ENCODE measurements at places on chromosomes 7 and 10.
A peak's percentile ranks its signal among the peaks of the same experiment; 100 is the strongest.

DNA sequence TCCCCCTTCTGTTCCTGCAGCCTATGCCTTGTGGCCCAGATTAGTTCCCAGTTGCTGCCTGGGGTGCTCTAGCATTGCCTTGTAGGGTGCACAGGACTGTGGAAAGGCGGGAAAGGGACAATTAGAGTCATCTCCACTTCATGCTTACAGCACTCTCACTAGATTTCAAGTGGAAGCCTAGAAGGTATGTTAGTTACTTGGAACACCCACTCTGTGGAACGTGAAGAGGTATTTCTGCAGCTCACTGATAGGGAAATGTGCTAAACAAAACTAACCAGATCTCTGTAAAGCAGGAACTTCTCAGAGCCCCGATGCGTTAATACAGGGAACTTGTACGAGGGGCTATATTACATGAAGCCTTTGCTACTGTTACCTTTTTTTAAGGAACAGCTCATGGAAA lies 19.4 kb downstream of the STMP1 start:
- no peak for ATAC-seq

DNA sequence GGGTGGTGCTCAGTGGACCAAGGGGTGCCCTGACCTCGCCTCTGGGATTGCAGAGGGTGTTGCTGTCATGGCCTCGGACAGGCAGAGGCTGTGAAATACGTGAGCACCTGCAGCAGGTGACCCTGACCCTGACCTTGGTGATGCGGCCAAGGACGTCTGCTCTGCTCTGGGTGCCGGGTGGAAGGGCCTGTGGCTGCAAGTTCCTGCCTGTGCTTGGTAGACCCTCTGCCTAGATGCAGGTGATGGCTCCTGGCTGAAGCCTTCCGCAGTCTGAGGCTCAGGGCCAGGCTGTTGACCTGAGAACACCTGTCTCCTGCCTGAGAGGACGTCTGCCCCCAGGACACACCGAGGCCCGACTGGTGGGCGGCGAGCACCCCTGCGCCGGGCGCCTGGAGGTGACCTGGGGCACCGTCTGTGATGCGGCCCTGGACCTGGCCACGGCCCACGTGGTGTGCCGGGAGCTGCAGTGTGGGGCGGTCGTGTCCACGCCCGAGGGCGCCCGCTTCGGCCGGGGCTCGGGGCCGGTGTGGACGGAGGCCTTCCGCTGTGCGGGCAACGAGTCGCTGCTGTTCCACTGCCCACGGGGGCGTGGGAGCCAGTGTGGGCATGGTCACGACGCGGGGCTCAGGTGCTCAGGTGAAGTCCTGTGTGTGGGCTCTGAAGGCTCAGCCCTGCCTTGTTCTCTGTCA lies 4.4 kb downstream of the SCART1 start:
- ATAC-seq: no peak

DNA sequence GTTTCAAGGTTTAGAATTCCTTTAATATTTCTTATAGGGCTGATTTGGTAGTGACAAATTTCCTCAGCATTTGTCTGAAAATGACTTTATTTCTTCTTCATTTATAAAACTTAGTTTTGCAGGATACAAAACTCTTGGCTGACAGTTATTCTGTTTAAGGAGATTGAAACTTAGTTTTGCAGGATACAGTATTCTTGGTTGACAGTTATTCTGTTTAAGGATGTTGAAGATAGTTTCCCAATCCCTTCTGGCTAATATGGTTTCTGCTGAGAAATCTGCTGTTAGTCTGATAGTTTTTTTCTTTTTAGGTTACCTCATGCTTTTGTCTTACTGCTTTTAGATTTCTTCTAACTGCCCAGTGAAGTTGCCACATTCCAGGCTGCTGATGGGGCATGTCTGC lies 186.8 kb downstream of the ITGB1 start:
- ATAC-seq: no peak

DNA sequence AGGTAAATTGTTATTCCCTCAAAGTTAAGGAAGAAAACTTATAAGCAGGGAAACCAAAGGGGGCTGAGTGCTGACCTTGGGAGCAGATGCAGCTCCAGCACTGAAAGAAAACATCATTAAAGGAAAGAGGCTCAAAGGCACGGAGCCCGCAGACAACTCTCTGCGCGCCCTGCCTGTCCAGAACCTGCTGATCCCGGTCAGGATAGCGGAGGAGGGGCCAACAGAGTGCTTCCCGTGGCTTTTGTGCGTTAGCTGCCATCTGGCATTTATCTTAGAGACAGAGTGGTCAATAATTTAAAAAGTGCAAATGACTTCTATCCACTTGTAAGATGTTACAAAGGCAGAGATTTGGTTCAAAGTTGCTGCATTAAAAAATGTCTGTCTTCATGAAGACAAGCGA lies 162.1 kb downstream of the FANK1 start:
- ATAC-seq: peak; percentile 71

GRCh38 chr7:122974229-122974628 lies 21.3 kb downstream of the TAS2R16 start:
- ATAC-seq: no peak

GRCh38 chr10:100901051-100901450 lies 11.7 kb upstream of the SLF2 start:
- no peak for ATAC-seq

DNA sequence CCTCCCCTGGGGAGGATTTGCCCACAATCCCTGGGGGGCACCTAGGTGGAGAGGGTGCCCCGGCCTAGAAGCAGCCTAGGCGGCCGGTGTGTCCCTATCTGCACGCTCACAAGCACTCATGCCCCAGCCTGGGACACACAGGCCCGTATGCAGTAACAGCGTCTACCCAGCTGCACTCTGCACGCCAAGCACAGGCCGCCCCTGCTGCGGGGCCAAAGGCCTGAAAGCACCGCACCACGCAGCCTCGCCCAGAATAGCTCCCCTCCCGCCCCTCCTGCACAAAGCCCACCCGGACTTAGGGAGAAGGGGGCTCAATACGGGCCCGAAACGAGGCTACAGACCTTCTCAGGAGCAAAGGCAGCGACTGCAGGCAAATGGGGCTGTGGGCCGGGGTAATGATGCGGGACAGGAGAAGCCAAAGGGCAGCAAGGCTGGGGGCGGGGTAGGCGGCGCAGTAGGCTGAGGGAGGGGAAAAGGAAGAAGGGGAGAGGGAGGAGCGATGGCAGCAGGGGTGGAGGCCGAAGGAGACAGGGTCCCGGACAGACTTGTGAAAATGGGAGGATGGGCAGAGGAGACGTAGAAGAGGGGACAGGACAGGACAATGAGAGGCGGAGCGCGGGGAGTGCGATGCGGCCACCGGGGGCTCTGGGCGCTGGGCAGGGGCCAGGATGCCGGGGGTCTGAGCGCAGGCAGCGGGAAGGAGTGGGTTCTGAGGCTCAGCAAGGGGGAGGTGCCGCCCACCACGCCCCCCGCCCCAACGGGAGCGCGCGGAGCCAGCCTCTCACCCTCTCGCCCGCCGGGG lies 544 bp downstream of the GPRIN2 start:
- peak; percentile 75 for ATAC-seq

- no peak for ATAC-seq
Observed at GRCh38 chr10:105974803-105975456, 1189.6 kb downstream of the SORCS1 start.

- no peak for ATAC-seq
Observed at GRCh38 chr10:3926258-3926657, 141.2 kb upstream of the KLF6 start.

DNA sequence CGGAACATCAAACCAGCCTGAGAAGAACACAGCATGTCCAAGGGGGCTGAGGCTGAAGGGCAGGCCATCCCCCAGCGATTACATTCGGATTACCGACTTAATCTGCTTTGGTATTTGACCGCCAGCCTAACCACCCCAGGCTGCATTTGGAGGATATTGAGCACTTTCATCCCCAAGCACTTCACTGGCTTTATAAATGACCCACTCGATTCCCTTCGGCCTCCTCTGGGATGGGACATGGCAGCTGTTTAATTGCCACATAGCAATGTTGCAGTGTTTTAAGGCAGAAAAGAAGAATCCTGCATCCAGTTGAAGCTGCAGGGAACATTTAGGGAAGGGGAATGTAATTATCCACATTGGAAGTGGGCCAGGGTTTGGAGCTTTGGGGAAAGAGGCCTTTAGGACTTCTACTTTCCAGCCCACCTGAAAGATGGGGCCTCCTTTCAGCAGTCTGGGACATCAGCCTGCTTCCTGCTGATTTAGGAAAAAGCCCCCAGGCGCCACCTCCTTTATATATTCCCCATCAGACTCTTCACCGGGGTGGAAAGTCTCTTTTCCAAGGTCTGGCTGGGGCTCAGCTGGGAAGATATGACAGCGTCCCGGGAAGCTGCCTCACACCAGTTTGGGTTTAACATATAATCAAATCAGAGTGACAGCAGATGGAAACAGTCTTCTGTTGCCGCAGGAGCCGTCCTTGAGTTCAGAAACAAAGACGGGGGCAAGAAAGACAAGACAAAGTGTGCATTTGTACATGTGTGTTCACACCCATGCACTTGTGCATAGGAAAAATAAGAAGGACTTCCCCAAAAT lies 9.2 kb downstream of the DPCD start:
- no peak for ATAC-seq

GRCh38 chr7:46755120-46756034 lies 826.5 kb downstream of the TNS3 start:
- ATAC-seq: no peak

DNA sequence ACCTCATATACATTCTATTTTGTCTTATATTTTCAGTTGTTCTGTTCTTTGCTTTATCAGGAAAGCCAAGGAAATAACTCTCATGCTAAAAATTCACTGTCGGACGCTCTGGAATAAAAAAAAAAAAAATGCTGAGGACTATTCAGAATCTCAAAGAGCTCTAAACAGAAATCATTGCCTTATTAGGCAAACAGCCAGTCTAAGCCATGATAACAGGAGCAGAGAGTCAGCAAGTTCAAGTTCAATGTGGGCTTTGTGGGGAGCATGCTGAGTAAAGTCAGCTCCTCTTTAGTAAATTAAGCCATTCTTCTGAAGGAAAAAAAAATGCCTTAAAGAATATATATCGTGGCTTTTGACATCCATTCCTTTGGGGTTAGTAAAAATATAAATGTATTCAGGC lies 13.6 kb upstream of the FAM13C start:
- no peak for ATAC-seq

DNA sequence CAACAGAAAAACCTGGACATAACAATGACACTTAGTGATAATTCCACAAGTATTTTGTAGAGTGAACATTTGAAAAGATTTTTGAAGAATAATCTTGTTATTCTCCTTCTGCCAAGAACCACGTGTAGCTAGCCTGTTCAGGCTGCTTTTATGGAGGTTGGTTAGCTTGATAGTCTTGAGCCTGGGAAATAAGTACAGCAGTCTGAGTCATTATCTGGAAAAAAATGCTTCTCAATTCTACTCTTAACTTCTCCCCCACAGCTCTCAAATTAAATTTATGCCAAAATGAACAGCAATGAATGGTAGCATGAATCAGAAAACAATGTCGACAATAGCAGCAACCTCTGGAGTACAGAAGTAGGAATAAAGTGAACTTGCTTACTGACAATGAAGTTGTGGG lies 63.2 kb downstream of the GPR37 start:
- peak; percentile 33 for ATAC-seq

- ATAC-seq: no peak
Observed at GRCh38 chr10:105857268-105858264, 1216.5 kb downstream of the SORCS3 start.

GRCh38 chr7:80637911-80638765 lies at the start of gene CD36:
TSS of gene CD36 (plus strand) at chr7:80638642. CDS start at chr7:80646741, 8,099 bp downstream.
- ATAC-seq: no peak

DNA sequence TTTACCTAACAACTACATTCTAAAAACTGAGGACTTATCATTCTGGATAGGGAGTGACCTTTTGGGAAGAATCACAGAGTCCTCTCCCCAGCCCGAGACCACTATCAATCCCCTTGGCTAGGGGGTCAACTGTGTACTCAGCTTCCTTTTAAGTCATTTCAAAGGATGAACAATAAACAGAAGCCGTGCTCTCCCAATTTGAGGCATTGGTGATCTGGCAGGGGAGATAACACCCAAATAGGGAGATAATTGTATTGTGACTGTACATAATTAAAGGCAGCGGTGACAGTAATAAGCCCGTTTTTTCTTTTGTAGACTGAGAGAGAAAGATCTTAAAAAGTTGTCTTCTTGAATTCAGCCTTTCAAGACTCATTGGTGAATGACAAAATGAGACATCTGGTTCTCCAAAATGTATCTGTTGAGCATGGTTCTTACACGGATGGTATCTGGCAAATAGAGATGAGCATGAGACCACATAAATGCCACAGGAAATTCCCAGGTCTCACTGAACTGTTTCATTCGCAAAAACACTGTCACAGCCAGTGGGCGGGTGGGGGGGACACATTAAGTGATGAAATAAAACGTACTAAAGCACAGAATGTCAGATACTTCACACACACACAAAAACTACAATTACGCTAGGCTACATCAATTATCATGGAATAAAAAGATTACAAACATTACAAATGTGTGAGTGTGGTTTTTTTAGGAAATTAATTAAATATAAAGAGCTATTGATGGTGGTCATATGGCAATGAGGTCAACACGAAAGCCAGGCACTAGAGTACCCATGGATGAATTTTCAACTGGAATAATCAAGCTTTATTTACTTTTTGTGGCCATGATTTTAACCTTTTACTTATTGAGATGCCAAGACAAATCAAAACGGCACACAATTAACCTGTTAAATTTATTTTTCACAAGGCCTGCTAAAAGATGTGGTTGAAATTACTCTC lies 108.4 kb downstream of the HIPK2 start:
- ATAC-seq: no peak

GRCh38 chr7:112271162-112271561 lies 64.7 kb downstream of the ZNF277 start:
- no peak for ATAC-seq

GRCh38 chr10:115141254-115141653 lies 48.1 kb downstream of the ATRNL1 start:
- ATAC-seq: no peak

DNA sequence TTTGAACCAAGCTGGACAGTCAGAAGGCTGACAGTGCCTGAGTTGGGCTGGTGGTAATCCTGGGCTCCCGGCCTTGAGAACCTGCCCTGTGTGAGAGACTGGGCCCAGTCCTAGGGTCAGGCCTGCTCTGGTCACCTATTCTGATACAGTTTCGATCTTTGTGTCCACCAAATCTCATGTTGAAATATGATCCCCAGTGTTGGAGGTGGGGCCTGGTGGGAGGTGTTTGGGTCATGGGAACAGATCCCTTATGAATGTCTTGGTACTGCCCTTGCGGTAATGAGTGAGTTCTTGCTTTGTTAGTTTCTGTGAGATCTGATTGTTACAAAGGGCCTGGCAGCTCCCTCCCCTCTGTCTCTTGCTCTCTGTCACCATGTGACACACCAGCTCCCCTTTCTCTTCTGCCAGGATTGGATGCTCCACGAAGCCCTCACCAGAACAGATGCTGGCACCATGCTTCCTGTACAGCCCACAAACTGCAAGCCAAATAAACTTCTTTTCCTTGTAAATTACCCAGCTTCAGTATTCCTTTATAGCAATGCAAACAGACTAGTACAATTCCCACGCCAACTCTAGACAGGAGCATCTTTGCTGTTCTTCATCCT lies 111.8 kb upstream of the ZNF438 start:
- peak; percentile 35 for ATAC-seq

- no peak for ATAC-seq
Observed at GRCh38 chr7:130386876-130387275, 6.6 kb downstream of the CPA1 start.

GRCh38 chr10:131049016-131049415 lies 262.5 kb downstream of the TCERG1L start:
- ATAC-seq: peak; percentile 84
